ENCODE measurements at places on chromosomes 3 and 15.

DNA sequence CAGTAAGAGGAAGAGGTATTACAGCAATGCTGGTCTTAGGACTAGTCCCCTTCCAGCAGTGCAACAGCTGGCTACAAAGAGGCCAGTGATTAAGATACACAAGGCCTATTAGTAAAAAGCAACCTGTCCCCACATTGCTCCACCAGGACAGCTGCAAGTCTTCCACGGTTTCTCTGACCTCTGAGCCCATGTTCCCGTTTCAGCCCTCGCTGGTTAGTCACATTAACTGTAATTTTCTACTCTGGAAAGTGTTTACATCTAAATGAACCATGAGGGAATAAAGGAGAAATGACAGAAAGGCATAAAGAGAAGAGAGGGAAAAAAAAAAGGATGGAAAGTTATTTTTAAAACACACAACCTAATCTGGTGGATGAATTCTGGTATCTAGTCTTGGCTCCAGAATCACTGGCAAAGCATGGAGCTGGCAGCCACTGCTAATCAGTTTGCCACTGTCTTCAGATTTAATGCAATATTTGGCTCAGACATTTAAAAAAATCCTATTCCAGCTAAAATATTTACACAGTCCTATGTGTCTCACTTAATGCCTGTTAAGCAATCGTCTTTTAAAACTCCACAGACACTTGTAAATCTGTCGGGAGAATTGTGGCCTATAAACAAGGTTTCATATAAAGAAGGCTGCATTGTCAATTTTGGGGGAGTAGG is 154.9 kb downstream of the GREM1 start:
- DNase-seq, result no peak

DNA sequence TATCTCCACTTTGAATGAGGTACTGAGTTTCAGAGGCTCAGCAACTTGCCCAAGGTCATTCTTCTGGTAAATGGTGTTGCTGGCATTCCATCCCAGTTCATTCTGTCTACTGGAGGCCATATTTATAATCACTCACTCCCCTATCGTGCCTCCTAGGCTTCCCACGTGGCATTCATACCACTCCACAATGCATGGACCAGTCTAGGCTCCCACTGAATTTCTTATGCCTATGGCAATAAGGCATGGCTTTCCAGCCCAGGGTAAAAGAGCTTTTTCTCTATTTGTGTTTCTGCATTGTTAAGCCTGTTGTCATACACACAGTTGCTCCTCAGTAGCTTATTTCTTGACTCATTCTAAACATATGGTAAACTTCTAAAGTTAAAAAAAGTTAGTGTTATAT is 19.9 kb downstream of the BBX start:
- no peak for DNase-seq

GRCh38 chr3:194277104-194277785 is 73.9 kb downstream of the CPN2 start:
- DNase-seq, result no peak

DNA sequence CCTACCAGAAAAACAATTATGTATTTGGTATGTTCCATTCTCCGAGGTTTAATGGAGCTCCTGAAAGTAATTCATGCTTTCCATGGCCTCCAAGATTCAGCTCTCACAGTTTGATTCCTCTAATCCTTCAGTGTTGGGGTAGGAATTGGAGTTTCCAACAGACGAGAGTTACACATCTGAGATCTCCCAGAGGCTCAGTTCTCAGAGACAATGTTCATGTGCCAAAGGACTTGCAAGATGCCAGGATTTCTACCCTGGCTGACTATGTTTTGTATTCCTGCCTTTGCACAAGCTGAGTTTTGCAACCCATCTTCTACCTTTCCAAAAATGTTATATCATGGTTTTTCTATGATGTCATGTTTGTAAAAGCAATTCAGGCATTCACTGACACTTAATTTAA is 322.9 kb downstream of the ERC2 start:
- DNase-seq, result no peak

DNA sequence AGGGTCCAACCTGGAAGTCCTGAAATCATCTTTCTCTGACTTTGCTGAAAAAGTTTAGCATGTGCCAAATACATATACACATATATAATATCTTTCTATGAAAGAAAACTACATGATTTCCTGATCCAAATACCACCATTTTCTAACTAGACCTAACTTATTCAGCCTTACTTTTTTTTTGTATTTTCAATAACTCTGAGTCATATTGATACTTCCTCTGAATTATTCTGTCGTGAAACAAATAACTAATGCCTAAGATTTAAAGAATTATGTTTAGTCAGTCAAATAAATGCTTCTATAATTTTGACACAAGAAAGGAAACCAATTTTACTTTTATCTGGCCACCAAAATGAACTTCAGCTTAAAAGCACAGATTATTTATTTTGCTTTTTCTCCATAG is 760.2 kb upstream of the GBE1 start:
- DNase-seq, result no peak

DNA sequence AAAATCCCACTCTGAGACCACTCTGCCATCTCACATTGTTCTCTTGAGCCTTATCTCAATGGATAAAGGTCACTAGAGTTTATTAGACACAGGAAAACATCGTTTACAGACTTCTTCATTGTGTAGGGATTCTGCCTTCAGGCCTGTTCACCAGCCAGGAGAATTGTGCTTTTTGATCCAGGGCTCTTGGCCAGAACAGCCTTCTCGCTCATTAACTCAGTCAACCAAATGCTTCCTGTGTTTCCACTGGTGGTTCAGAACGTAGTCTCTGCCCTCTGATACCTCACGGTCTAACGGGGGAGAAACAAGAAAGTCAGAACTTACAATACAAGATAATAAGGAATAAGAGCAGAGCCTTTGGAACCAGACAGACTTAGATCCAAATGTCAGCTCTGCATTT is 54.2 kb upstream of the TSEN2 start:
- DNase-seq, result no peak

- no peak for DNase-seq
Observed at GRCh38 chr15:98018761-98019351, 58.4 kb downstream of the ARRDC4 start.

DNA sequence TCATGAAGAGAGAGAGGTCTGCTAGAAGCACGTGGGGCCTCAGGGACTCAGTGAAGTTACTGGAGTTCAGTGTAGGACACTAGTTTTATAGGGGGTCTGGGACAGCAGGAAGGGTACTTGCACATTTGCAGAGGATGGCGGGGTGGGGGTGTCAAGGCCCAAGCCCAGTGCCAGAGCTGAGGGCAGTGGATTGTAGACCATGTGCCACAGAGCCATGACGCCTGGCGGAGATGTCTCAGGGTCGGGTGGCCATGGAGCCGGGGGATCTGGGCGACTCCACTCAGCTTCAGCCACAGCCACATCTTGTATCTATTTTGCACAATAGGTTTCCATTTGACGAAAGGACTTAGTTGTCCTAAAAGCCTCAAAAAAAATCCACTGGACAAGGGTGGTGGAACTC is 50.4 kb upstream of the RGMA start:
- no peak for DNase-seq

DNA sequence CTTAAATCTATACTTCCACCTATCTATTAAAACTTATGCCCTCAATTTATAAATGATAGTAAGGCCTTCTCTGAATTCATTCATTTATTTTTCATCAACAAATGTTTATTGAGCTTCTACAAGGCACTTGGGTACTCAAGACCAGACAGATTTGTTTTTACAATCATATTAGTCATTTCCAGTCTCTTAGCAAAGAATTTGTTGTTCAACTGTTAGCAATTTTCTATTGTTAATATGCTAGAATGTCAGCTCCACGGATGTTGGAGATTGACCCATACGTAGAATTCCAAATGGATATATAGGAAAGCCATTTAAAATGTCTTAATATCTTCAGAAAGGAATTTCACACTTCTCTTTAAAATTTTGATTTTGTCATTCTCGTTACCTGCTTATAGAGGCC is 36.7 kb downstream of the ZBTB38 start:
- no peak for DNase-seq

DNA sequence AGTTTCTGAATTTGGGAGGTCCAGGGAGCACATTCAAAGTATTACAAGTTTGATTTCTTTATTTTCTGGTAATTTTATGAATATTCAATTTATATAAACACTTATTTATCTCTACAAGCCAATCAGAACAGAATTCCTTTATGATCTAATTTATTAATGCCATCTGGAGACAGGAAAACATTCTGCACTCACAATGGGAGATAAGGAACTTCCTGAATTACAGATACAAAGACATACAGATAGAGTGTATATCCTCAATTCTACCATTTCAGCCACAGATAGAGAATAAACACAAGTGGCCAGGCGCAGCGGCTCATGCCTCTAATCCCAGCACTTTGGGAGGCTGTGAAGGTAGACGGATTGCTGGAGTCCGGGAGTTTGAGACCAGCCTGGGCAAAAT is 86.0 kb downstream of the IQCH start:
- no peak for DNase-seq

- no peak for DNase-seq
Observed at GRCh38 chr15:99014803-99015697, 7.5 kb upstream of the PGPEP1L start.

- no peak for DNase-seq
Observed at GRCh38 chr3:58173669-58174398, 36.9 kb downstream of the DNASE1L3 start.

DNA sequence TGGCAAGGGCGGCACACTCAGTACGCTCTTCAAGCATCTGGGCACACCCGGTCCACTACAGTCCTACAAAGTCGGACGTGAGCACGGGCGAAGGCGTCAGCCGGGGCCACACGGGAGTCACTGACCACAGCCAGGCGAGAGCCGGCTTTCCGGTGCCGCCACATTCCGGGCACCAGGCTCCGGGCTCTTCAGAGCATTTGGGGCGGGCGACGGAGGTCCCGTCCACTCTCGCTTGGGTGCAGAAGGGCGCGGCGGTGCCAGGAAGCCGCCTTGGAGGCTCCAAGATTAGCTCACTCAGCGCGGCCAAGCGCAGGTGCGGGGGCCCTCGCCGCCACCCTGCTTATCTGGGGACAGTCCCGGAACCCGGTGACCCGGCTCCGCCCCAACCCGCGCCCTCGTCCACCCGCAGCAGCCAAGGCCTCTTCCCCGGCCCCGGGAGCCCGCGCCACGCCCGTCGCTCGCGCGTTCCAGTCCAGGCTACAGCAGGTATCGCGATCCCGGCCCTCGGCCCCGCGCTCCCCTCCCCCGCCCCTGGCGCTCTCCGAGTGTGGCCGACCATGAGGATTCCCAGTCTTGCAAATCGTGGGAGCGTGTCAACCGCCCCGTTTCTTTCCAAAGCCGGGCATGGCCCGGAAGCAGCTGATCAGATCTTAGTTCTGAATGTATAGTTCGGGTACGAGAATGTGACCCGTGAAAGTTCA is at the start of gene ADPRH:
Gene ADPRH (plus strand): TSS at position 127 of the 701 bp plus-strand sequence. CDS start 2,678 bp downstream, outside the sequence.
- no peak for DNase-seq

GRCh38 chr3:141489203-141489602 is 2.4 kb downstream of the RASA2 start:
- DNase-seq, result no peak

DNA sequence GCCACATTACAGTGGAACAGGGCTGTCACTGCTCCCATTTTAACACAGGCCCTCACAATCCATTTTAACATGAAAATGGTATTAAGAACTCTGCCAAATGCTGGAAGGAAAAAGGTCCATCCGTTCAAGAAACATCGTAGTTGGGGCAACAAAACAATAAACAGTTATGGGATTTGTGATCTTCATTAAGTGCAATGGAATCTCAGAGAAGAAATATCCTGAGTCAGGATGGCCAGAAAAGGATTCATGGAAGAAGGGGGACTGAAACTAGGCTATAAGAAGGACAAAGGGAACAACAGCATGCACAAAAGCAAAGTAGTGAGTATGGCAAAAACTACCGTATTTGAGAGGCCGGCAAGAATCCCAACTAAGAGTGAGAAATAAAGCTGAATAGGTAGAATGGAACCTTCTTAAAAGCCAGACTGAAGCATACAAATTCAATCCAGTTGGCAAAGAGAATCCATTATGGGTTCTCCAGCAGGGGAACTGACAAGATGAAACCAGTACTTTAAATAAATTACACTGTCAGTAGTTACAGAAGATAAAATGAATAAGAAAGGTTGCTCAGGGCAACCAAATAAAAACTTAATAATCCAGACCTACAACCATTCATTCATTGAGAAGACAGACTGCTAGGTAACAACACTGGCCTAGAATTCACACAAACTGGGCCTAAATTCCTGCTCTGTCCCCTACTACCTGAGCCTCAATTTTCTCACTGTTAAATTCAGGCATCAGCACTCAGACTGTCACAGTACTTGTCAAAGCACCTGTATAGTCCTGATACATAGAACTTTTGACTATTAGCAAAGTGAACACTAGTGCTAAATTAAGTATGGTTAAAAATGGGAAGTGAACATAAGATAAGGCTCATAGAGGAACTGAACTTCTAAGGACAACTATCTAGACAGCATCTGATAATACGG is 6.3 kb downstream of the TBL1XR1 start:
- no peak for DNase-seq

- no peak for DNase-seq
Observed at GRCh38 chr3:118782755-118783202, 251.9 kb downstream of the IGSF11 start.

DNA sequence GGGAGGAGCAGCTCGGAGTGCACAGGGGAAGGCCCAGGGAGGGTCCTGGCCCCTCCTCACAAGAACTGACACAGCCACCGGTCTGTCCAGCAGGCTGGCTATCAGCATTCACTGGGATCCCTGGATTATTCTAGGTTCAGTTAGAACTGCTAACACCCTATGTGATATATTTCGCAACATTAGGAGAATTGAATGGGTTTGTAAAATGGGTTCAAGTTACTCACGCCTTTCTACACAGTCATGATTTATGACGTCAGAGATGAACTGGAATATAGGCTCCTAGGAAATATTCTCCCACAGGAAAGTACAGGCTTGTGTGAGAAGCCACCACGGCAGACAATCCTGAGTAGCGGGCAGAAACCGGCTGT is 969 bp upstream of the BSN start:
- no peak for DNase-seq

DNA sequence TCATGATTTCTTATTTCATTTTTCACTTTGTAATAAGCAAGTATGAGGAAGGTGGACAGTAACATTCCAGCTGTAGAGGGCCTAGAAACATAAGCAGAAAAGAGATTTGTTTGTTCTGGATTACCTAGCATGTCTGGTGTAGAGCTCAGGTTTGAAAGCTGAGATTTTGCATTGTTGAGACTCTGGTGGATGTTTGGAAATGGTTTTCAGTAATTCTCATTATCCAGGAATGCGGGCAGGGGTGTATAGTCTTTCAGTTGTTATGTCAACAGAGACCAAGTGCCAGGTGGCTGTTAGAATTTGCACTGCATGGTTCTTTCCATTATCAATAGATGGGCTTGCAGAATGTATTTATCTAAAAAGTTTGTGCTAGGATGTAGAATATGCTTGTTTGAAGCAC is 10.9 kb downstream of the GPD1L start:
- DNase-seq, result no peak

All from NCI-H1417 treated with DMSO at 0.1 percent for 48 hours (cell line).